ENCODE measurements at places on chromosomes 13 and 19. TPM values are rescaled to one million over a fixed set of nuclear protein-coding genes. Genes with fewer than 3 reads are reported as not detected.

PABPC3 gene
- 0.10 TPM for total RNA-seq

PSG2 gene
- not detected for total RNA-seq

C19orf85 gene
- total RNA-seq: not detected

CERS1 gene
- total RNA-seq: 2.3 TPM

MARCHF2 gene
- total RNA-seq: 207 TPM

FGF21 gene
- total RNA-seq: not detected

ATP8B3 gene
- 1.7 TPM for total RNA-seq

CYP2A6 gene
- total RNA-seq: not detected

PSG11 gene
- total RNA-seq: not detected

DLL3 gene
- 0.29 TPM for total RNA-seq

SLAIN1 gene
- total RNA-seq: 4.6 TPM

ZNF491 gene
- 0.65 TPM for total RNA-seq

MYO1F gene
- under 0.01 TPM for total RNA-seq

Measured in vein endothelial cell (primary cell).